ENCODE measurements at places on chromosomes 1 and 21.
A peak's percentile ranks its signal among the peaks of the same experiment; 100 is the strongest.

DNA sequence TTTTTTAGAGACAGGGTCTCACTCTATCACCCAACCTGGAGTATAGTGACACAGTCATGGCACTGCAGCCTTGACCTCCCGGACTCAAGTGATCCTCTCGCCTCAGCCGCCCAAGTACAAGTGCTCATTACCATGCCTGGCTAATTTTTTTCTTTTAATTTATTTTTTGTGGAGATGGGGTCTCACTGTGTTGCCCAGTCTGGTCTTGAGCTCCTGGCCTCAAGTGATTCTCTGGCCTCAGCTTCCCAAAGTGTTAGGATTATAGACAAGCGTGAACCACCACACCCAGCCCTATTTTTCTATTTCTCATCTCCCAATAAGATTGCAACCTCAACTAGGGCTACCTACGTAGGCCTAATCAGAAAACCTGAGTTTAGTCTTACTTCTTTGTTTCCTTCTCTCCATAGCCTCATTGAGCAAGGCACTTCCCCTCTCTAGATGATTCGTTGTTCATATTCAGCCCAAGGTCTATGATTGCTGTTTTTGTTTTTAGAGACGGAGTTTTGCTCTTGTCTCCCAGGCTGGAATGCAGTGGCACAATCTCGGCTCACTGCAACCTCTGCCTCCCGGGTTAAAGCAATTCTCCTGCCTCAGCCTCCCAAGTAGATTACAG, 1.1 kb upstream of the KPNA6 start:
- no peak for DNase-seq

DNA sequence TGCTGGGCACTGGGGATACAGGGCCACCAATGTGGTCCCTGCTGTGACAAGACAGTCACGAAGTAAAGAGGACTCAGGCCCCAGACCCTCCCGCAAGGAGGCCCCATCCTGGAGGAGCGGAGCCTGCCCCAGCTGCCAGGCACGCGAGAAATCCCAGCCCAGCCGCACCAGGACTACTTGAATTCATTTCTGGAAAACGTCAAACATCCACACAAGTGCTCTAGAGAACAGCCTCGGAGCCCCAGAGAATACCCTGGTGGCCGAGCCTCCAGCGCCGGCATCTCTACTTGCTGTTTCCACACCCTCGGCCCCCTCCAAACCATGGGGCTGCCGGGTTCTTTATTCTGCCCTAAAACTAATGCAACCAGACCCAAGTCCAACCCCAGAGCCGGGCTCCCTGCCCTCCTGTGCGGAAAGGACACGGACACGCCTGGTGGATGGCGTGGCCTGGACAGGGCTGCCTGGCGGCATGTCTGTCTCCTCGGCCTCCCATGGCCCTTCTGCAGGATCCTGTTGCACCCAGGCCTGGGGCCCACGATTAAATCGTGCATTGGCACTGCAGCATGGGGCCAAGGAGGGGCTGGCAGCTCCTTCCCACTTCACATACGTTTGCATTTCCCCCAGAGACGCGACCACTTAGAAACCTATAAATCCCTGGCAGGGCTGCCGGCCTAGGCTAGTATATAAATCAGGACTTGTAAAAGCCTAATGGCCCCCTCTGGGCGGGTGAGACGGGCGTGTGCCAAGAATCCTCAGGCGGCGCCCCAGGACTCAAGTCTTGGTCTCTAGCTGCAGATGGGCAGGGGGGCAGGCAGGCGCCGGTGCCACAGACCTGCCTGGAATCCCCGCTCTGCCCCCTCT, 41.2 kb downstream of the DMRTB1 start:
- no peak for DNase-seq

- peak; percentile 36 for DNase-seq
These were observed 63.8 kb downstream of the ARHGEF16 start for GRCh38 chr1:3518256-3518655.

DNA sequence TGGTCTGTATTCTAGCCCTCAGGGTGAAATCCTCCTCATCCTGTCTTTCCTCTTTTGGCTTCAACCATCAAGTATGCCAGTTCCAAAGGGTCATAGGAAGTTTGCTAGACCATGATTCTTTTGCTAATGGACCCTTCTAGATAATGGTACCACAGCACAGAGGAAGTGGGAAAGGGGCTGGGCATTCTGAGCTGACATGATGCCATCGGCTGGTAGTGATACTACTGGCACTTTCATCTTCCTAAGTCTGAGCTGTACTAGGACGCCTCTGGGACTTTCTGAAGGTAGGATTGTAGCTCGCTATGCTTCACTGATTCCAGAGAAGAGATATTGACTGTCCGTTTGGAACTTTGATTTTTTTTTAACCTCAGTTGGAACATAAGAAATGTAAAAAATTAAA, 11.4 kb downstream of the FASLG start:
- no peak for DNase-seq

GRCh38 chr1:227917081-227917950, 30.4 kb downstream of the WNT9A start:
- no peak for DNase-seq

DNA sequence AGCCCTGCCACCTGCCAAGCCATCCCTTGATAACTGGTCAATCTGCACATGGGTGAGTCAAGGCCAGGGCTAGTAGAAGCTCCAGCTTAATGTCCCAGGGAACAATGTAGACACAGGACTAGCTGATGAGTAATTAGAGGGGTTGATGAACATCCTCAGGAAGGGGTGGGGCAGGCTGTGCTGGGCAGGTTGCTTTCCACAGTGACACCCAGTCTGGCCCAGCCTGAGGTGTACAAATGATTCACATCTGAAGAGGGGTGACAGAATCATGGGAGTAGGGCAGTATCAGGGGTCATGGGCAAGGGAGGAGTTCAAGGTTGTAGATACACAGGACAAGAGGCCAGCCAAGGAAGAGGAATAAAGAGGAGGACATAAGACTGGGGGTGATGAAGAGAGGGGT, 4.3 kb downstream of the LPAR3 start:
- DNase-seq = peak; percentile 48

GRCh38 chr1:236301080-236301957, 19.6 kb upstream of the ERO1B start:
- no peak for DNase-seq

- DNase-seq = peak; percentile 51
These were observed 207.8 kb downstream of the SLC45A1 start for GRCh38 chr1:8525558-8526275.

DNA sequence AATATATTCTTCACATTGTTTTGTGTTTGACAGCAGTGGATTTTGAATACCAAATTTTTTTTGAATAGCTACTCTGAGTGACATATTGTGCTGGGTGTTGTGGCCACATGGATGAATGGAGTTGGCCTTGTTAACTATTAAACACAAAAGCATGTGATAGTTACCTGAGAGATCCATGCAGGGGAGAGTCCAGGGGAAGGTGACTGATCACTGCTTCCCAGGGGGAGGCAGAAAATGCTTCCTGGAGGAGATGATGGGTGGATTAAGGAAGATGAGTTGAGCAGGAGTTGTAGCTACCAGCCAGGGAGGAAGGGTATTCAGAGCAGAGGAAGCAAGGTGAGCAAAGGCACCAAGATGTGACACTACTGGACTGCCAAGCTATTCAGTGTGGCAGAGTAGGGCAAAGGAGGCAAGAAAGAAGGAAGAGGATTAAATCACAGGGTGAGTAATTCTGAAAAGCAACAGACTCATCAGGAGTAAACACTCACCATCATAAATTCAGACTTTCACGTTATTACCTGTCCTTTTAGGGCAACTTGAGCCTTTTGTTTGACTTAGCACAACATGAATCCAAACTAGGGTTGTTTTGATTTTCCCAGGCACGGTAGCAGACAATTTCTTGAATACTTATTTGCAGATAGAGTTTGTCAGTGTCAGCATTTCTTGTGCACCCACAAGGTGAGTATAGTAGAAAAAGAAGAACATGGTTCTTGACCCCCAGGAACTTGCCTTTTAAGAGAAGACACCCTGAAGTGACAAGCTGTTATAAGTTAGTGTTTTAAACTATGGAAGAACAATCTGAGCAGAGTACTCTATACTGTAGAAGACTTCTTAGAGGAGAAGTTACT, 4.2 kb downstream of the CD46 start:
- no peak for DNase-seq

GRCh38 chr1:166869318-166870099, 6.6 kb downstream of the TADA1 start:
- no peak for DNase-seq

- DNase-seq = no peak
These were observed 340.1 kb upstream of the ESRRG start for GRCh38 chr1:217063172-217063908.

GRCh38 chr1:22892789-22893188, 79.9 kb downstream of the LACTBL1 start:
- no peak for DNase-seq

DNA sequence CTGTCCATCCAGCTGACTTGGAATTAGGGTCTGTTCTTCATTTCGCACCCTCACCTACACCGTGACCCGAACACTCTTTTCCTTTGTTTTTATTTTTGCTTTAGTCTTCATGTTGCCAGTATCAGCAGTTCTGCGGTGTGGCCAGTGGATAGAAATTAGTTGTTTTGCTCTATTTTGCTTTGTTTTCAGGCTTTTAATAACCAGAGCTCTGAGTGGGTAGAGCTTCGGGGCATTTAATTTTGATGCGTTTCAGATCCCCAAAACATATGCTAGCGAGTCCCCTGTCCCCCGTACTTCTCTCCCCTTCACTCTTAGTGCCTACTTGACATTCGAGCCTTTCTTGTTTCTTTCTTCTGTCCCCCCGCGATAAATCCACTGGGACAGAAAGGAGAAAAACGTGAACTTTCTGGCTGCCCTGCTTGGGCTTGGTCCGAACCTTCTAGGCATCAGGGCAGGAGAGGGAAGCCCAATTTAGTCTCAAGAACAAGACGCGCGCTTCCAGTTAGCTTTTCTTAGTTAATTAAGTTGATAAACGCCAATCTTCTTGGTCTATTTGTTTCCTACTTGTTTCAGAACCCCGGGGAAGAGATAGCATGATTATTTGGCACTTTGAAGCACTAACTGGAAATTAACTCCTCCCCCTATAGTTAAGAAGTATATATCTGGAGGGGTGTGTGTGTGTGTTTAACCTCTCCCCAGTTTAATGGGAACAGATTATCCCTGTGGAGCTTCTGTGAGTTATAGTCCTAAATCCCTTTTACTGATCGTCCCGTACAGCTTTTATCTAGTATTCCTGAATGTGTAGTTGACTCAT, 839 bp downstream of the SWT1 start:
- no peak for DNase-seq

DNA sequence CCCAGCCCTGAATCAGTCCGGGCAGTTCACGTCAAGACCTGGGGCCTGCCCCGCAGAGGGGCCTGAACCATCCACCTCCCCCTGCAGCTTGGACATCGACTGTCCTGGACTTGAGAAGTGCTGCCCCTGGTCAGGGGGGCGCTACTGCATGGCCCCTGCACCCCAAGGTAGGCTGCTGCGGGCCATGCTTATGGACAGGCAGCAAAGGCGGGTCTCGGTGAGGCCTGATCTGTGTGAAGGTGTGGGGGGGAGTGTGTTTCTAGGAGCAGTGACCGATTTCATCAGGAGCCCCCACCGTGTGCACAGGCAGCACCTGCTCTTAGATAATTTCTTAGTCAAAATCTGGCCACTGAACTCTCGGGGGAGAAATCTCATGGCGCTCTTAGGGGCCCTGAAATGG, 13.0 kb downstream of the UMODL1 start:
- DNase-seq = no peak

GRCh38 chr1:2001773-2002411, 1.7 kb downstream of the CFAP74 start:
- DNase-seq = no peak

- no peak for DNase-seq
These were observed 35.4 kb downstream of the ACTL8 start for GRCh38 chr1:17790383-17791054.

GRCh38 chr1:162161916-162162550, 92.5 kb downstream of the NOS1AP start:
- DNase-seq = no peak

- DNase-seq = no peak
These were observed 11.1 kb downstream of the EIF4G3 start for GRCh38 chr1:21165646-21166045.

- DNase-seq = no peak
These were observed 66.0 kb upstream of the TINAGL1 start for GRCh38 chr1:31510304-31510703.

GRCh38 chr1:167617153-167618147, 12.6 kb upstream of the RCSD1 start:
- DNase-seq = no peak

DNA sequence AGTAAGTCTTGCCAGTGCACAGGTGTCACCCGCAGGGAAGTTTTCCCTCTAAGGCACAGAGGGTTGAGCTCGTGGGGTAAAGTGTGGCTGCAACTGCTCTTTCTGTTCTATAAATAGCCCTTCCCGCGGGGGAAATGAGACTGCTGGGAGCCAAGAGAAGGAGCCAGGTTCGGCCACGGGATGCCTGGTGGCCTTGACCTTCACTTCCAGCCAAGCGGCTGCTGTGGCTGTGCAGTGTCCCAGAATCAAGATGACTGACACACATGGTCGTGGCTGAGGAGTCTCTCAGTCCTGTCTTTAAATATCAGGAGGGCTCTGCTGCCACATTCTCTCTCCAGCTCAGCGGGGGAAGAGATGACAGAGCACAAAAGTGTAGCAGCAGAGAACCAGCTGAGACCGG, 154.1 kb upstream of the VAMP3 start:
- DNase-seq = no peak

GRCh38 chr1:226529891-226530290, 18.7 kb upstream of the STUM start:
- no peak for DNase-seq

- DNase-seq = no peak
These were observed 49.8 kb upstream of the KANK4 start for GRCh38 chr1:62368989-62369388.

- DNase-seq = no peak
These were observed 25.6 kb downstream of the MATN1 start for GRCh38 chr1:30697571-30698376.

DNA sequence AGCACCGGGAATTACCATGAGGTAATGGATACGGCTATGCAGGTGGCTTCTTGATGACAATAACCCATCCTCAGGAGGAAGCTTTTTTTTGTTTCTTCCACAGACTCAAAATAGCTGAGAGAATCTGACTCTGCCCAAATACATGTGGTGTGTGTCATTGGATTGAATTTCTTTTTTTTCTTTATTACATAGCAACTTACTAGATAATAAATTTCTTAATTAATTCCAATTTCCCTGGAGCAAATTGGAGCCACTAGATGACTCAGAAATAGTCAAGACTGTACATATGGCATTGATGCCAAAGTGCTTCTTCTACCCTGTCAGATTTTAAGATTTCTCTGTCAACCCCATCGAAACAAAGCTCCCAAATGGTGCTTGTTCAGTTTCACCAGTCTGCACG, 42.7 kb downstream of the L1TD1 start:
- no peak for DNase-seq

DNA sequence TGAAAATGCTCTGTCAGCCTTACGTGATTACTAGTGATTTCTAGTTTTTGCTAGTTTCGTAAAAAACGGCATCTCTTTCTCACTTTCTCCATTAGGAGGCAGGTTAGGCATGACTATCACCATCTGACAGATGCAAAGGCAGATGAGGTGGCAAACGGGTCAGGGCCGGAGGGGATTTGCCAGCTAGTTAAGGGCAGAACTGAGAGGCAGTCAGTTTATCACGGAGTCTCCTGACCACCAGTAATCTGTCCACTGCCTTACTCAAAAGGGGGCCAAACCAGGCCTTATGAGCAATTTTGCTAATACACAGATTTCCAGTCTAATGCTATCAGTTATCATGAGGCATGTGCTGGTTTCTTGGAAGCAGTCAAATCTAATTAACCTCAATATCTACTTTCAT, 159.3 kb downstream of the TSEN15 start:
- DNase-seq = no peak

- no peak for DNase-seq
These were observed 37.4 kb downstream of the VANGL1 start for GRCh38 chr1:115679141-115679611.

Data from activated CD8-positive, alpha-beta memory T cell treated with anti-CD3 and anti-CD28 coated beads, Interleukin-2, amount 50 U/mL, for 4 hours (primary cell).